Ovary (tissue), 10 donors: ENCODE measurements at places on chromosomes 6 and 20. TPM values are rescaled to one million over a fixed set of nuclear protein-coding genes. Genes with fewer than 3 reads are reported as not detected.

Gene OR2J3
- not detected for total RNA-seq

DNA sequence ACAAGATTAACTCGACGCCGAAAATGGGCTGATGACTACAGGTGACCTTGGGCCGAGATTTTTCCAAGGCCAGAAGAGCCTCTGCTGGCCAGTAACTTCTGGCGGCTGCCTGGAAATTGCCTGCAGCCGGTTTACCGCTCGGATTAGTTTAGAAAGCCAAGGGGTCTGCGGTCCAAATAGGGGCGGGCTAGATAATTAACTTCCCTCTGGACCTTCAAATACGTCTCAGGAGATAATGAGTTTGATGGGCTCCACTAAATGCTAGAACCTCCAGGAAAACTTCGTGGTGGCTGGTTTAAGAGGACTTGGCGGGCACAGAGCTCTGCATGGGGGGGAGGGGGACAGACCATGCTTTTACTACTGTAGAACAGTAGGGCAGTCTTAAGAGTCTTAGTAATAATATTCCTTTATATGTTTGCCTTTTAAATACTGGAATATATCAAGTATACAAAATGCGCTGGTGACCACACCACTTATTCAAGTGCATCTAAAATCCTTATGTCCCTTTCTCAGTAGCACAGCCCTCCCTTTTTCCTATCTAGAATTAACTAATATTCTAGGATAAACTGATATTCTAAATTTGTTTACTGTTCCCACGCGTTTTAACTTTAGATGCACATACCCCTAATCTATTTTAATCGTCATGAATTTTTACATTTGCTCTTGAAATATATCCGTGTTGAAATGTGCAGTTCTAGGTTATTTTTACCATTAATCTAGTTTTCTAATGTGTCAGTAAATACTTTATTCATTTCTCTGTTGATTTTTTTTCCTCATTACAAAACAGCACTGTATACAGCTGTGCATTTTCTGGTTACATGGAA lies 107.5 kb upstream of the PRSS16 start:
- H3K36me3 ChIP-seq: no peaks in the 10 kb centered on the region
- H3K4me1 ChIP-seq: peaks cover 7% of the 10 kb centered on the region
- H3K27me3 ChIP-seq: no peaks in the 10 kb centered on the region
- peak; percentile 36 for DNase-seq
- H3K27ac ChIP-seq: no peak overlapping the region

GRCh38 chr20:24013953-24014352 lies 25.4 kb upstream of the GGTLC1 start:
- H3K4me1 ChIP-seq: no peaks in the 10 kb centered on the region
- no peak overlapping the region for H3K27ac ChIP-seq
- no peaks in the 10 kb centered on the region for H3K36me3 ChIP-seq
- H3K27me3 ChIP-seq: no peaks in the 10 kb centered on the region
- DNase-seq: no peak

DNA sequence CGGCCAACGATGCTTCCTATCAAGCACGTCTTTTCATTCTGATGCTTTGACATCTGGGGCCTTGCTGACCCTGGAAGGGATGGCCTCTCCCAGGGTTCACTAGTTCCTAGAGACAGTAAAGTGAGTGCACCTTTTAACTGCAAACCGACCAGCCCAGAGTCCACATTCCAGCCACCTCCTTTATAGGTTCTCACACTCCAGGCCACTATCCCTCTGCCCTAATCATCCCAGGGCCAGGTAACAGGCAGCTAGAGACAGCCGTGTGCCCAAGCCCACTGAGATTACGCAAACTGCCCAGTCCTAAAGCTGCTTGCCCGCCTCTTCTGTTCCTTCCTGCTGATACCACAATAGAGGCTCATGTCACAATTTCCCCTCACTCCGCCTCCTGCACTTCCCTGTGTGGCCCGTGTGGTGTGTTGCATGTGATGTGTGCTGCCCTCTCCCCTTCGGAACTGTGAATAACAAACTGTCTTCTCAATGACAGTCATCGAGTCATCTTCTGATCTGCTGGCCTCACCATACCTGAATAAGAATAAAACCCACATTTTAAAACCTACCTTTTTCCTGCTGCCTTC lies 123.7 kb upstream of the EXOC2 start:
- no peak for DNase-seq
- no peaks in the 10 kb centered on the region for H3K36me3 ChIP-seq
- no peak overlapping the region for H3K4me3 ChIP-seq
- H3K27me3 ChIP-seq: no peaks in the 10 kb centered on the region

GRCh38 chr6:30703011-30703410 lies 12.2 kb upstream of the NRM start:
- no peaks in the 10 kb centered on the region for H3K4me1 ChIP-seq
- H3K36me3 ChIP-seq: no peaks in the 10 kb centered on the region
- H3K27me3 ChIP-seq: no peaks in the 10 kb centered on the region
- no peak overlapping the region for H3K4me3 ChIP-seq
